Stimulated activated CD4-positive, alpha-beta T cell treated with anti-CD3 and anti-CD28 coated beads, Interleukin-12 subunit alpha, Interleukin-12 subunit beta, amount 100 ng/mL, for 24 hours (primary cell): ENCODE measurements at places on chromosomes 4 and X.

DNA sequence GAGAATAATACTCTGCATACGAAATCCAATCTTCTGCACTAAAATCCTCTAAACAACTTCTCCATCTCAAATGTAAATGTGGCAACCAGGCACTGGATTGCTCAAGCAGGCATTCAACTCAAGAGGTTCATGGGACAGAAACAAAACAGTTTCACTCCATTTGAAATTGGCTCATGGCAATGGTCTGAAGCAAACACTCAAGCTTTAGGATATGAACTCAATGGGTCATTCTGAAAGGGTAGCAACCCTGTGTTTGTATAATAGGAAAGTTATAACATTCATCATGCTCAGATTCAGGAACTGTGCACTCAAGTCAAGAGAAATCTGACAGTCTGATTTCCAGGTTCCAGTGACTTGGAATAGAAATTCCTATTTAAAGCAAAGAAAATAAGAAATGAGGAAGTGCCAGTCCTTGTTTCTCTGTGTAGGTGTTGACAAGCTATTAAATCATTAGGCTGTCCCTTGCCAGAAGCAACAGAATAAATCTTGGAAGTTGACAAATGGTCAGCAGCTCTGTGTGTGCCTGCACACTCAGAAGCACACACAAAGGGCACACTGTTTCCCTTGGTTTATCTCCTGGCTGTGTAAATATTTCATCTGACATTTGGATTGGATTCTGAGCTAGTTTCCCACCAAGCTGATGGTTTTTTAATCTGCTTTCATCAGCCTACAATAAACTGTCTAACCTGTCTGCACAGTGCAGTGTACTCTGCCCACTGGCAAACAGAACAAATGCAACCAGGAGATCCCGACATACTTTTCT, 75.9 kb upstream of the CITED1 start:
- DNase-seq: no peak

GRCh38 chr4:147732518-147733235, 789 bp downstream of the ARHGAP10 start:
- no peak for DNase-seq

DNA sequence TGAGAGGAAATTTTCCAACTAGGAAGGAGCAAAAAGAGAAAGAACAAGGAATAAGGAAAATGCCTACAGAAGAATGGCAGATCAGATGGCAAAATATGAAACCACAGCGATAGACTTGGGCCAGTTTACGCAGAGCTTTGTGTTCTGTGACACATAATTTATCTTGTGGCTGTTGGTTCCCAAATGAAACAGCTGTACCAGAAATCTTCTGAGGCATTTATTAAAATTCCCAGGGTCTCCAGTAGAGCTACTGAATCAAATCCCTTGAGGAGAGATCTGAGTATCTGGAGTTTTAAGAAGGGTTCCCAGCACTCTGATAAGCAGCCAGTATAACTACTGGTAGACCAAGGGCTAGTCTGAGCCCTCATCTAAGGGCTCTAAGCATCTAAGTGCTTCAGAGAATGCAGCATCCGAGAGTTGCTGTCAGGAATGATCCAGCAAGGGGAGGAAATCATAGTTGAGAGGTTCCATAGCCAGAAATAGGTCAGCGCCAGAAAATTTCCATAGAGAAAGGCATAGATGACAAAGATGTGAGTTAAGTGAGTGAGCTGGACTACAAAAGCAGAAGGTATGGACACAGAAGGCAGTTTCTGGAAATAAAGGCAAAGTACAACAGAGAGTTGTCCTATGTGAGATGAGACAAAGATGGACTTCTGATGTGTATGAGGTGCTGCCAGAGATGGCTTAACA, 46.3 kb upstream of the FAM241A start:
- no peak for DNase-seq

- DNase-seq: peak; percentile 32
These were observed 532 bp downstream of the ZNF827 start for GRCh38 chr4:145937971-145938611.

GRCh38 chr4:7663075-7663541, 228.4 kb upstream of the PSAPL1 start:
- DNase-seq: no peak
